ENCODE measurements at places on chromosomes 13 and 19. TPM values are rescaled to one million over a fixed set of nuclear protein-coding genes. Genes with fewer than 3 reads are reported as not detected.

DNA sequence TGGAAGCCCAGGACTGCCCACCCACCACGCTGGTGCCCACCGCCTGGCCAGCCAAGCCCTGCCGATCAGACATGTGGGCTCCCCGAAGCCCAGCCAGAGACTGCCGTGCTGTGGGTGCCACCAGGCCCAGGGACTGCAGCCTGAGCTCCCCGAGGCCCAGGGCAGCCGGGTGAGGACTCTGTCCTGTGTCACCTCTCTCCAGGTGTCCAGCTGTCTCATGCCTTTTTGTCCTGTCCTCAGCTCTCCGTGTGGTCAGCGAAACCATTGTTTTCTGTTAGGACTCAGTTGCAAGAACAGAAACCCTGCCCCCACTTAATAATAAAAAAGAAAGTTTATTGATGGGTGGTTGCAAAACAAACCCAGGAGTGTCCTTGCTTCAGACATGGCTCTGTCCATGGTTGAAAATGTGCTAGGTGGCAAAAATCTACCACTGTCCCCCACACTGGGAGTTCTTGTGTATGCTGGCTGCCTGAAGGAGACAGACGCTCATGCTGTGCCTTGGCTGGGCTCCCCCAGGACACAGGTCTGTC is 9.9 kb downstream of the PLEKHF1 start:
- H3K36me3 ChIP-seq, result peaks cover 5% of the 10 kb centered on the region
- H3K27me3 ChIP-seq, result no peaks in the 10 kb centered on the region
- no peak overlapping the region for H3K4me3 ChIP-seq
- H3K4me1 ChIP-seq, result peaks cover 54% of the 10 kb centered on the region

- H3K4me3 ChIP-seq, result no peak overlapping the region
- peaks cover 11% of the 10 kb centered on the region for H3K27me3 ChIP-seq
- no peaks in the 10 kb centered on the region for H3K36me3 ChIP-seq
- no peak for DNase-seq
Observed at GRCh38 chr13:91174886-91175501, 172.5 kb upstream of the MIR17HG start.

DNA sequence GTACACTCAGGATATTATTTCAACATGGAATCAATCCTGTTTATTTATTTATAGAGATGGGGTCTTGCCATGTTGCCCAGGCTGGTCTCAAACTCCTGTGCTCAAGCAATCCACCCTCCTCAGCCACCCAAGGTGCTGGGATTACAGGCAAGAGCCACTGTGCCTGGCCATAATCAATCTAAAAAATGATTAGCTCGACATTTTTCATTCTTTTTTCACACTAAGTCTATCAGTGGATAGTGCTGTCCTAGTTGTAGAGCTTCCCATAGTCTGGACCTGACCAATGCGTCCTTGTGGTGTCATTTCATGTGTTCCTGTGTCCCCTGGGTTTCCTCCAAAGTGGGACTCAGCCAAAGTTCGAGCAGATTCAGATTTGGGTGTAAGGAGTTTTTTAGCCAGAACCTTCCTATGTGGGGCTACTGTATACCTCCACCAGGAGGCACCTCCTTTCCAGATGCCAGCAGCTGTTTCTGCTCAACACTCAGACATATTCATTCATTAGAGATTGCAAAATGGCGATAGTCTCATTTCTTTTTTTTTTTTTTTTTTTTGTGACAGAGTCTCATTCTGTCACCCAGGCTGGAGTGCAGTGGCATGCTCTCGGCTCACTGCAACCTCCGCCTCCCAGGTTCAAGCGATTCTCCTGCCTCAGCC is 61.1 kb downstream of the MAP4K1 start:
- H3K4me3 ChIP-seq, result no peak overlapping the region
- peaks cover 46% of the 10 kb centered on the region for H3K4me1 ChIP-seq
- no peaks in the 10 kb centered on the region for H3K36me3 ChIP-seq
- no peak for DNase-seq

DNA sequence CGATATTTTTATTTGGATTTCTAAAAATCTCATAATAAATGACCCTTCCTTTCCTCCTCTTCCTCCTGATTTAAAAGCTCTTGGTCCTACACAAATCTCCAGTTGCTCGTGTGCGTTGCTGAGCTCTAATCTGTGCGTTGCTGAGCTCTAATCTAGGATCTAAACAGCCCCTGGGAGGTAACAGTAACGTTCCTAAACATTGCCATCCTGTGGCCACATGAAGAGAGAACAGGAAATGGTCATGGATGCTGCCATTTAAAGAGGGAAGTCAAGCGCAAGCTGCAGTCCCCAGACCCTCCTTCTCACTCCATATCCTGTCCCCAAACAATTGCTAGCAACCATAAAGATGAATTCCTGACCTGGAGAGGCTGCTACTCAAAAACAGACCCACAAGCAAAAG is 170.8 kb downstream of the NUFIP1 start:
- DNase-seq, result no peak
- no peak overlapping the region for H3K27ac ChIP-seq
- H3K36me3 ChIP-seq, result no peaks in the 10 kb centered on the region
- H3K4me1 ChIP-seq, result no peaks in the 10 kb centered on the region

LGALS14 gene
- not detected for total RNA-seq

- no peak overlapping the region for H3K4me3 ChIP-seq
- peaks cover 32% of the 10 kb centered on the region for H3K27me3 ChIP-seq
Observed at GRCh38 chr19:15014579-15014978, 34.7 kb upstream of the CASP14 start.

GRIK5 gene
- total RNA-seq, result 0.09 TPM

GRCh38 chr13:44368599-44369368 is 4.8 kb upstream of the SERP2 start:
- no peaks in the 10 kb centered on the region for H3K36me3 ChIP-seq
- DNase-seq, result no peak
- H3K27ac ChIP-seq, result no peak overlapping the region
- peaks cover 21% of the 10 kb centered on the region for H3K27me3 ChIP-seq
- H3K4me3 ChIP-seq, result no peak overlapping the region

- H3K4me3 ChIP-seq, result no peak overlapping the region
- H3K27me3 ChIP-seq, result no peaks in the 10 kb centered on the region
- H3K27ac ChIP-seq, result no peak overlapping the region
- peaks cover 49% of the 10 kb centered on the region for H3K36me3 ChIP-seq
- DNase-seq, result no peak
- H3K4me1 ChIP-seq, result peaks cover 37% of the 10 kb centered on the region
Observed at GRCh38 chr19:50801107-50801506, 10.9 kb downstream of the ACP4 start.

DNA sequence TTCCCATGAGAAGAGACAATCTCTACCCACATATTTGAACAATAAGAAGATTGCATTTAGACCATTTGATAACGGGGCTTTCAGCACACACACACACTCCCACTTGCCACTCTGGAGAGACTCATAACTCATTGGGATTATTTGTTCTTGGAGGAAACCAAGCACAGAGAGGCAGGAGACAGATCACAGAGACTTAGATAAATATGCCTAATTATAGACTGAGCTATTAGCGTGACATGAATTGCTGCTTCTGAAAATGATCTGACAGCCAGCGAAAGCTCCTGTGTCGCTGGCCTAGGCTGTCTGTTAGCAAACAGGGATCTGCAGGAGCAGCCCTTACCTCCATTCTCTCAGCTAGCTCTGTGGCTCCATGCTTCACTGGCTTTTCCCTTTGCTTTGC is 111.4 kb downstream of the CCNA1 start:
- no peaks in the 10 kb centered on the region for H3K36me3 ChIP-seq
- DNase-seq, result no peak
- no peaks in the 10 kb centered on the region for H3K4me1 ChIP-seq

- no peaks in the 10 kb centered on the region for H3K27me3 ChIP-seq
- DNase-seq, result peak; percentile 55
- peak overlapping the region; percentile 97 for H3K27ac ChIP-seq
- peaks cover 60% of the 10 kb centered on the region for H3K36me3 ChIP-seq
- peaks cover 68% of the 10 kb centered on the region for H3K4me1 ChIP-seq
Observed at GRCh38 chr19:49497047-49497788, 984 bp downstream of the RPS11 start.

GRCh38 chr13:96730676-96731075 is 263.6 kb downstream of the OXGR1 start:
- no peaks in the 10 kb centered on the region for H3K36me3 ChIP-seq
- DNase-seq, result no peak
- H3K4me1 ChIP-seq, result no peaks in the 10 kb centered on the region
- no peaks in the 10 kb centered on the region for H3K27me3 ChIP-seq

DNA sequence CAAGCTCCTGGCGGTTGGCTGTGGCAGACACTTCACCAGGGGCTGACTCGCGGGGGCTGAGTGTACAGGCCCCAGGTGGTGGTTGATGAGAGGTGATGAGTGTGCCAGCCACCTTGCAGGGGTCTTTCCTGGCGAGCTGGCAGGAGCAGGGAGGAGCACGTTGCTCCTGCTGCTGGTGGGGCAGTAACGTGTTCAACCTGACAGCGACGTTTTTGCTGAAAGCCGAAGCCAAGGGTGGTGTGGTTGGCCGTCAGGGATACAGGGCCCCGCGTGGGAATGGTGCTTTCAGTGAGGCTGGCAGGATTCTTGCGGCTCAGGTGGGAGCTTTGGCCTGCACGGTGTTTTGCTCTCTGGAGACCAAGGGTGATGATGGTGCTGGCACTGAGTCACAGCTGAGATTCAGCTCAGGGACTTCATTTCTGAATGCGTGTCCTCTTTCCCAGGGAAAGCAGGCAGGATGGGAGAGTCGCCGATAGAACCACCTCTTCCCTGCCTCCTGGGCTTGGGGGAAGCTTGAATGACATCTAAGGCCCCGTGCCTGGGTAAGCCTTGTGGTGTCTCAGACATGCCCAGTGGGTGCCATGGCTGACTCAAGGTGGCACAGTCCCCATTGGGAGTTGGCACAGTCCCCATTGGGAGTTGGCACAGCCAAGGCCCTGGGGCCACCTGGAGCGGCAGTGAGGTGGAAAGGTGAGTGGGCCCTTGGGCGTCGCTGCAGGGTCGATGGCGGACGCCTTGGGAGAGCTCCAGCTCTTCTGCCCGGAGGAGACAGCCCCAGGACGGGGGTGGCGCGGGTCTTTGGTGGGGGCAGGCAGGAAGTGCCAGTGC is 8.8 kb downstream of the DAZAP1 start:
- no peaks in the 10 kb centered on the region for H3K27me3 ChIP-seq
- H3K36me3 ChIP-seq, result peaks cover 57% of the 10 kb centered on the region
- no peak overlapping the region for H3K4me3 ChIP-seq
- no peak for DNase-seq

DNA sequence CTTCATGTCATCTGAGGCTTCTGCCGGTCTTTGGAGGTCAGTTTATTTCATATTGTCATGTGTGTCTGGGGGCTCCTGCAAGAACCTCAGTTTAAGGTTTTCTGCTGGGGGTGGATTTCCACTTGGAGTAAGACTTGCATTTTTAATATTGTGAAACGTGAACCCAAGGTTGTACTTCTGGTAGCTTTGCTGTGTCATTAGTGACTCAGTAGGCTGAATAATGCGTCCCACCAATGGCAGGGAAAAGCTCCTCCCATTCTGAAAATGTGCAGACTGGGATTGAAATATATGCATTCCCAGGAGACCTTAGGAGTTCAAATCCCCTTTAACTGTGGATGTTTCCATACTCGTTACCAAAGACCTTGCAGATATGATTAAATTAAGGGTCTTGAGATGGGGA is 46.2 kb downstream of the ING1 start:
- H3K36me3 ChIP-seq, result no peaks in the 10 kb centered on the region
- no peak overlapping the region for H3K4me3 ChIP-seq
- H3K27ac ChIP-seq, result no peak overlapping the region
- H3K4me1 ChIP-seq, result no peaks in the 10 kb centered on the region
- no peak for DNase-seq
- H3K27me3 ChIP-seq, result peaks cover 25% of the 10 kb centered on the region

DNA sequence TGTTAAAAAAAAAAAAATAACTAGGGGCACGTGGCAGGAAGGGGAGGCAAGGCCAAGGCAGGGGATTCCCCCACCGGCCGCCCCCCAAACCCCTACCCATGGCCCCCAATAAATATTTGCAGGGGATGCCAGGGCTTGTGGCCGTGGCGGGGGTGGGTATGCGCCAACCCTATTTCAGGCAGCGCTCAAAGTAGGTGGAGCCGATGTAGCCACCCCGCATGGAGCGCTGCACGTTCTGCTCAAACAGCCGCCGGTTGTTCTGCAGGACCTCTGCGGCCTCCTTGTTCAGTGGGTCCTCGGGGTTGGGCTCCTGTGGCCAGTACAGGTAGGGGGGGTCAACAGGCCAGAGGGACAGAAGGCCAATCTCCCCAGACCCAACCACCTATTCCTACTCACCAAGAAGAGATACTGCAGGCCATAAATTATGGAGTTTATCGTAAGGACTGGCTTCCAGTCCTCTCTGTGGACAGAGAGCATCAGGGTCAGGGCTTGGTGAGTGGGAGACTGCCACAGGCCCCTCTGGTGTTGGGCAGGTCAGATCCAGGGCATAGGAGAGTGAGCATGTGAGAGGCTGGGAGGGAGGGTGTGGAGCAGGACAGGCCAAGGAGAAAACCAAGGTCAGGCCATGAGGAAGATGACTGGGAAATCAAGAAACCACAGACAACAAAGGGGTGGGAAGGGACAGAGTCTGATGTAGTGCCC is 1.2 kb upstream of the CHMP2A start:
- H3K27me3 ChIP-seq, result no peaks in the 10 kb centered on the region

GRCh38 chr13:74990992-74991391 is 491.0 kb downstream of the TBC1D4 start:
- no peak overlapping the region for H3K27ac ChIP-seq
- no peaks in the 10 kb centered on the region for H3K27me3 ChIP-seq
- H3K36me3 ChIP-seq, result no peaks in the 10 kb centered on the region
- H3K4me1 ChIP-seq, result no peaks in the 10 kb centered on the region
- DNase-seq, result no peak
- H3K4me3 ChIP-seq, result no peak overlapping the region
